ENCODE measurements at places on chromosomes 5 and 9. TPM values are rescaled to one million over a fixed set of nuclear protein-coding genes. Genes with fewer than 3 reads are reported as not detected.

Gene AFAP1L1
- total RNA-seq: 15.9 TPM

Gene STXBP1
- total RNA-seq: 83.4 TPM

Gene ZBTB6
- 16.4 TPM for total RNA-seq

Gene PCDHGA10
- total RNA-seq: 8.9 TPM

DNA sequence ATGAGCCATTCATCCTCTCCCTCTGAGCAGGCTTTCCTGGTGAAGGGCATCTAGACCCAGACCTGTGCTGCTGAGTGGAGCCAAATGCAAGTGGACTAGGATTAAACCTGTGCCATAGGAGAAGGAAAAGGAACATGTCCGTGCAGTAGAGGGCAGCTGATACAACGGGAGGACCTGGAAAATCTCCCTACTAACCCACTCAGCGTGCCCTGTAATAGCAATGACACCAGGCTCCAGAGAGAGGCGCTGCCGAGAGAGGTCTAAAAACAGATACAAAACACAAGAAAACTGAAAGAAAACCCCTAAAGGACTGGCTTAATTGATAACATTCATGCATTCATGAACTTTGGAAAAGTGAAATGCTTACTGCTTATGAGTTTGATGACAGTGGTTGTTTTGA, 60.8 kb downstream of the PFDN1 start:
- no peak overlapping the region for H3K4me3 ChIP-seq
- H3K4me1 ChIP-seq: peaks cover 47% of the 10 kb centered on the region
- peak overlapping the region; percentile 87 for H3K27ac ChIP-seq
- H3K36me3 ChIP-seq: no peaks in the 10 kb centered on the region
- no peak for DNase-seq
- no peaks in the 10 kb centered on the region for H3K27me3 ChIP-seq
